ENCODE measurements at places on chromosomes 7 and 10. TPM values are rescaled to one million over a fixed set of nuclear protein-coding genes. Genes with fewer than 3 reads are reported as not detected.

CLCN1 gene
- polyA plus RNA-seq = not detected

MBL2 gene
- not detected for polyA plus RNA-seq

CALML3 gene
- 0.17 TPM for polyA plus RNA-seq

HSPA12A gene
- polyA plus RNA-seq = 62.9 TPM

MSS51 gene
- polyA plus RNA-seq = 0.36 TPM

C10orf71 gene
- not detected for polyA plus RNA-seq

FGFR2 gene
- polyA plus RNA-seq = 53.3 TPM

RARRES2 gene
- 1.3 TPM for polyA plus RNA-seq

SIRT1 gene
- polyA plus RNA-seq = 8.6 TPM

GRID2IP gene
- polyA plus RNA-seq = 1.2 TPM

APBB1IP gene
- polyA plus RNA-seq = not detected

ITPRID1 gene
- not detected for polyA plus RNA-seq

JAKMIP3 gene
- polyA plus RNA-seq = 3.2 TPM

CALN1 gene
- polyA plus RNA-seq = 3.5 TPM

TRPV6 gene
- 2.3 TPM for polyA plus RNA-seq

ATRNL1 gene
- 124 TPM for polyA plus RNA-seq

NRG3 gene
- polyA plus RNA-seq = 5.8 TPM

SEMA3A gene
- 17.0 TPM for polyA plus RNA-seq

MMD2 gene
- polyA plus RNA-seq = 0.27 TPM

PRXL2A gene
- 77.3 TPM for polyA plus RNA-seq

UTF1 gene
- polyA plus RNA-seq = not detected

CYP3A4 gene
- polyA plus RNA-seq = not detected

GBX1 gene
- not detected for polyA plus RNA-seq

AOC1 gene
- polyA plus RNA-seq = not detected

PIK3AP1 gene
- not detected for polyA plus RNA-seq

SPDYE5 gene
- polyA plus RNA-seq = 0.25 TPM

NPC1L1 gene
- polyA plus RNA-seq = not detected

IL15RA gene
- polyA plus RNA-seq = not detected

NPSR1 gene
- not detected for polyA plus RNA-seq

ADRB1 gene
- polyA plus RNA-seq = 0.91 TPM

C10orf88 gene
- polyA plus RNA-seq = 40.9 TPM

CUBN gene
- not detected for polyA plus RNA-seq

MET gene
- 2.1 TPM for polyA plus RNA-seq

RELN gene
- 10.6 TPM for polyA plus RNA-seq

ATG9B gene
- 2.2 TPM for polyA plus RNA-seq

CYP2E1 gene
- polyA plus RNA-seq = 22.2 TPM

STAMBPL1 gene
- polyA plus RNA-seq = 24.9 TPM

ZNF25 gene
- polyA plus RNA-seq = 27.8 TPM

EBLN1 gene
- not detected for polyA plus RNA-seq

NACAD gene
- polyA plus RNA-seq = 4.8 TPM

DIP2C gene
- polyA plus RNA-seq = 13.2 TPM

All from Purkinje cell (primary cell).